Fibroblast of skin of scalp (primary cell): ENCODE measurements at places on chromosomes 5 and 9.

DNA sequence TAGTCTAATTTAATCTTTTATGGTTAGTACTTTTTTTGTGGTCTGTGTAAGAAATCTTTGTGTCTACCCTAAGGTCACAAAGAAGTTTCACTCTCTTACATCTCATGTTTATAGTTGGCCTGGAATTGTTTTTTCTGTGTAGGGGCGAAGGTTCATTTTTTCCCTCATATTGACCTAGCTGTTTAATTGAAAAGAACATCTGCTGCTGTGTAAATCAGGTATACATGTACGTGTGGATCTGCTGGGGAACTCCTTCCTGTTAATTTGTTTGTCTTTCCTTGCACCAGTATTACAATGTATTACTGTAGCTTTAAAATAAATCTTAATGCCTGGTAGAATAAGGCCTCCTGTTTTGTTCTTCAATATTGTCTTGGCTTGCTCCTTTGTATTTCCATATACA is 37.8 kb downstream of the EXOSC2 start:
- DNase-seq, result no peak

DNA sequence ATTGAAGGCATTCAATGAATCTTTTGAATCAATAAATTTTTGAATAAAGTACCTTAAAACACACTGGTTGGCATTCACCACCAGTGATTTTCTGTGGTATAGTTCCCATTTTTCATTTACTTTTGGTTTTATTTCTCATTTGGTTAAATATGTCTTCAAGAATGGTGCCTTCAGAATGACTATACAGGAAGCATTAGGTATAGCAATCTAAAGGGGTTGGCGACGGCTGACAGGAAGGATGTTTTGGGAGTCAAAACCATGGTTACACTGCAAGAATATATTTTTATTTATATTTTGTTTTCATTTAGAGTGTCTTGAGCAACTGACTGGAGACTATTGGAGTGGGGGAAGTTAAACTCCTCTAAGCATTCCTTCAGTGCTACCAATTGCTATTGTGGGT is 235.7 kb downstream of the HTR1A start:
- no peak for DNase-seq

DNA sequence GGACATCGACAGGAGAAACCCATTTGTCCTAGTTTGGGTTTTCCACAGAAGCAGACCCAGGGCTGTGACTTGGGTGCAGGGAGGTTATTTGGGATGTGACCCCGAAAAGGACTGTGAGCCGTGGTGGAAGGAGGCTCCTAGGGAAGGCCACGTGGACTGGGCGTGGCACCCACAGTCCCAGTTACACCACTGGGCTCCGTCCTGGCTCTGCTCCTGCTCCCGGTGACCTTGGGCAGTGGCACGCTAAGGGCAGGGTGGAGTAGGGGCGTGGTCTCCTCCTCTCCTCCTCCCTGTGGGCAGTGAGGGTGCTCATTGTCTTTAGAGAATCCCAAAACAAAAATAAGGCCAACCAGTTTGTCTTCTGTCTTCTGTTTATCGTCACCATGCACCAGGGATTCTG is 190.1 kb downstream of the GADD45G start:
- DNase-seq, result no peak

GRCh38 chr5:163773226-163773625 is 267.8 kb downstream of the MAT2B start:
- no peak for DNase-seq

DNA sequence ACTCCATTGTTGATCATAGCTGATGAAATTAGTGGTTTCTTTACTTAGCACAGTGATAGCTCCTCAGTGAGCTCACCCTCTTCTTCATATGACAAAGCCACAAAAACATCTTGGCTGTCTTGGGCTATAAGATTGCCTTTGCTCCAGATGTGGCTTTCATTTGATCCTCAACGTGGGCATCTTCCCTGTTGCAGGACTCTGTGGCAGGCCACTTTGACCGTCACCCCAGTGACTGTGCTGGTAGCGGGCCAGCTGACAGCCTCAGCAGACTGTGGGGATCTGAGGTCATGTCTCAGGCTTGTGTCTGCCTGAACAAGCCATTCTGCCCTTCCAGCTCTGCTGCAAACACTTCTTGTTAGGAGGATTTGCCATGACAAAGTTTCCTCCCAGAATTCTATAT is 422.2 kb downstream of the NR2F1-AS1 start:
- peak; percentile 35 for DNase-seq
